ENCODE measurements at places on chromosomes 5 and 9.

DNA sequence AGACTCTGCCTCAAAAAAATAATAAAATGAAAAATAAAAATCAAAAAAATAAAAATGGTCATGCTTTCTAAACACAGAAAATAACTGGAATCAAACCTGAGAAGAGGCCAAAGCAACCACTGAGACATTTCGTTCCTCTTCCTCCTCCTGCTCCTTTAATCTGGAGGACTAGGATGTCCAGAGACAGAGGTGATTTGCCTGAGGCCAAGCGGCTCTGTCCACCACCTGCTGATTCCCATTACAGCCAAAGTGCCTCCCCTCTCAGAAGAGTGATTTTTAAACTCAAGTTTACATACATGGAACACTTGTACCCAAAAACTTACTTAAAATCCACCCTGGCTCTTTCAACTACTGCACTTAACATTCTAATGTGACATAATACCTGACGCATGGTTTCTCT, 65.6 kb downstream of the TLE1 start:
- DNase-seq: no peak

- DNase-seq: no peak
Measured at GRCh38 chr5:172430354-172430753, 24.0 kb downstream of the SH3PXD2B start.

DNA sequence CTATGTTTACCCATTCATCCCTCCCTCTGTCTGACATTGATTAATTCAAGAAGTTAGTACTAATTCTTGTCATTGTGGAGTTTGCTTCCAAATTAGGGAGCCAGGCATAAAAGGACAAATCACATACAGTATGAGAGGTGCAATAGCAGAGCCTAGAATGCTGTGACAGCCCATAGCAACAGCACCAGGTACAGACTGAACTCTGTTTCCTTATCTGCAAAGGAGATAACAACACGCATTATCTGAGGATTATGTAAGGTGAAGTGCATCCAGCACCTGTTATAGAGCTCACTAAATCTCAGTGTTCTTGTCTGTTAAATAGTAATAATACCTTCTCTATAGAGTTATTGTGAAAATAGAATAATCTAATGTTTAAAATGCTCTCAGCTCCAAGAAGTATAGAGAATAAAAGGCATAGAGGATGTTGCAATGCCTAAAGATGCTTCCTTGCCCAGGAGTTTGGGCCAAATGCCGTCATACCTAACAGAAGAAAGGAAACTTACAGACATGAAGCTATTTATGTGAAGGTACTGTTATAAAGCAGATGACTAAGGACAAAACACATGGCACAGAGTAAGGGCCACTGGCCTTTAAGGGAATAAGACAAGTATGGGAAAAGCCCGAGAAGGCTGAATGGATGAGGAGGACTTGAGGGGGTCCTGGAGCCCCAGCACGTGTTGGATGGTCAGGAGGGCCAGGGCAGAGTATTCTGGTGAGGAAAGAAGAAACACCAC, 214.5 kb downstream of the ATP10B start:
- DNase-seq: no peak

DNA sequence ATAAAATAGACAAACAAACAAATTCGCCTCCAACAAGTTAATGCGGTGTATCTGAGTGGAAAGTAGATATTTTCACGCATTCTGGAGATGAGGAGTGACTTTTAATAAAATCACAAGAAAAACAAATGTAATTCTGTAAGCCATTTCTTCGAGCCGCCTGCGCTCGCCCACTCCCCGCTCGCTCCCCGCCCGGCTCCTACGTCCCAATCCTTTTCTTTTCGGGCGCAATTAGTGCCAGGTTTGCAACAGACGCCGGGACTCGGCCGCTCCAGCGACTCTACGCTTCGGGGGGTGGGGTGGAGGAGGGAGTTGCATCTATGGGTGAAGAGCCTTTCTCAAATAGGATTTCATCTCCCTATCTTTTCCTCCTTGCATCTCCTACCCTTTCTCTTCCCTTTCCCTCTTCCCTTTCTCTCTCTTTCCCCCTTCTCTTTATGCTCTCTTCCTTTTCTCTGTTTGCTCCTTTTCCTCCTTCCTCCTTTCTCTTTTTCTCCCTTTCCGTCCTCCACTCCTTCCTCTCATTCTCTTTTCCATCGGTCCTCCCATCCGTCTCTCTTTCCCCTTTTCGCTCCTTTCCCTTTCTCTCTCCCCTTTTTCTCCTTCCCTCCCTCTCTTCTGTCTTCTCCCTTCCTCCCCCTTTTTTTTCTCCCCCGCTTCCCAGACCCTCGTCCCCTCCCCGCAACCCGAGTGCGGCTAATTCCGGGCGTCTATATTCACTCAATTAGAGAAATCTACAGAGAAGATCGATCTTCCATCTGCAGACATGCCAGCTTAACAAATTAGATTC, 6.1 kb upstream of the OTP start:
- no peak for DNase-seq

DNA sequence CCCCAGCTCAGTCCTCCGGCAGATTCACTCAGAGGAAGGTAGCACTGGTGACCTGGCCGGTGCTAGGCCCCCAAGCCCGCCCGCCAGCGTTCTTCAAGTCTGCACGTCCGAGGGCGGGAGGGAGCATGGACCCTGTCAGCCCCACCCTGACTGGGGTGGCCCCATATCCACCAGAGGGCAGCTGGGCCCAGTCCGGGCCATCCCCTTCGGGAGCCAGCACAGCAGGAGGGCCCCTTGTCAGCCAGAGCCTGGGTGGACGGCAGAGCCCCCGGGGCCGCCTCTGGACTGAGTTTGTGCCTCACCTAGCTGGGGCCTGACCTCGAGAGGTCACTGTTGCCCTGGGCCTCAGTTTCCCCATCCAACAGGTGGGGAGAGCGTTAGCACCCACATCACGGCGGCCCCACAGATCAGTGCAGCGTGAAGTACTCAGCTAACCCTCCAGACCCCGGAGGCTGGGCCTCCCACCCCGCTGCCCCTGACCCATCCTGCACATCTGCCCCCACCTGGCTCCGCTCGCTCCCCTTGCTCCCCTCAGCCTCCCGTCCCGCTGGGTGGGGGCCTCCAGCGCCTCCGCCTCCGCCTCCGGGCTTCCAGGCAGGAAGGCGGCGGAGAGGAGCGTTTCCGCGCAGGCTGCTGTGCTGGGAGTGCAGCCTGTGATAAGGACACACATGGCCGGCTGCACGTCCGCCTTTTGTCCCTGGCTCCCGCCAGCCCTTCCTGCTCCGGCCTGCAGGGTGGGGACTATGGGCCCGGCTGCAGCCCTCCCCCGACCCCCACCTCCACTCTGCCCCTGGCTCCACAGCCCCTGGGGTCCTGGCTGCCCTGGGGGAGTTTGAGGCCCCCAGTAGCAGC, 16.6 kb upstream of the EGFL7 start:
- DNase-seq: no peak

GRCh38 chr9:12933957-12934356, 159.1 kb downstream of the LURAP1L start:
- DNase-seq: no peak

- DNase-seq: no peak
Measured at GRCh38 chr9:137593176-137593575, 2.9 kb upstream of the ZMYND19 start.

- DNase-seq: no peak
Measured at GRCh38 chr5:36796155-36796554, 80.4 kb upstream of the NIPBL start.

DNA sequence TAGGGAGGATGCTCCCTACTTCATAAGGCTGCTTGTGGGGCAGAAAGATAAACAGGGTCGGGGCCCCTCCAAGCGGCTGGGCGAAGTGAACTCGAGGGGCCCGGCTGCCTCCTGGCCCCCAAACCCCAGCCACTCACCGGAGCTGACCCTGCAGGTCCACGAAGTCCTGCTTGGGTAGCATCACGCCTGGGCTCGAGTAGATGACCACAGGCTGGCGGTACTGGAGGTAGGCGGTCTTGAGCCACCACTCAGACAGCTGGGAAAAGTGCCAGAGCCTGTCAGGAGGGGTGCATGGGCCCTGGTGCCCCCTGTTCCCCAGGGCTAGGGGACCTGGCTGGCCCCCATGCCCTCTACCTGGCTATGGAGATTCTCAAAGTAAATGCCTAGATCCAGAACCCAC, 6.5 kb downstream of the CRAT start:
- no peak for DNase-seq

- no peak for DNase-seq
Measured at GRCh38 chr9:91371894-91372293, 10.2 kb upstream of the AUH start.

GRCh38 chr5:115179030-115179393, 9.3 kb upstream of the TRIM36 start:
- no peak for DNase-seq

DNA sequence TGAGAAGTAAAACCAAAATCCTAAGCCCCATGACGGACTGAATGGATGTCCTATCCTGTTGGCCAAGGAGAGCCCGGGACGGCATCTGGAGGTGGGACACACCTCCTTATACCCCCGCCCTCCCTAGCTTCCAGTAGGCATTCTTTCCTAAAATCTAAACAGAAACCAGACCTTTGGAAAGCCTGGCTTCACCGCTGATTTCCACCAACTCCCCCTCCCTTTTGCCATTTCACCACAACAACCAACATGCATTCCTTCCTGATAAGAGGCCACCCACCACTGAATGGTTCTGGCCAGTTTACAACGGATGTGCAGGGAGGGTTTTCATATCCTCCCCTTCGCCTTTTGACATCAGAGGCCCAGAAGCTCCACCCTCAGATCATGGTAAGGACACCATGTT, 9.2 kb upstream of the RARS1 start:
- DNase-seq: no peak

DNA sequence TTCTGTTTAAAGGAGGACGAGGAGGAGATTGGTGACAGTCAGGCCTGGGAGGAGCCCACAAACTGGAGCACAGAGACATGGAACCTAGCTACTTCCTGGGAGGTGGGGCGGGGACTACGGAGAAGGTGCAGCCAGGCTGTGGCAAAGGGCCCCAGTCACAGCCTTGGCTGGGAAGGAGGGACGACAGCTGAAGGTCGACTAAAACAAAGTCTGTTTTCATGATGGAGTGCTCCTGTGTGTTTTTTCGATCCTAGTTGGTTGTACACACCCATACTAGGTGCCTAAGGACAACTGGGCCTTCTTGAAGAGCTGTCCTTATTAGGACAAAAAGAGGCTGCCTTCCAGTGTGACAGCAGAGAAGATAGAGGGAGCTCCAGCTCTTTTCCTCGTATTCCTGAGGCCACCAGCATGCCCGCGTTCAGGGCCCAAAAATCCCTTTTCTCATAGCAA, 2.9 kb downstream of the CCDC107 start:
- DNase-seq: no peak

DNA sequence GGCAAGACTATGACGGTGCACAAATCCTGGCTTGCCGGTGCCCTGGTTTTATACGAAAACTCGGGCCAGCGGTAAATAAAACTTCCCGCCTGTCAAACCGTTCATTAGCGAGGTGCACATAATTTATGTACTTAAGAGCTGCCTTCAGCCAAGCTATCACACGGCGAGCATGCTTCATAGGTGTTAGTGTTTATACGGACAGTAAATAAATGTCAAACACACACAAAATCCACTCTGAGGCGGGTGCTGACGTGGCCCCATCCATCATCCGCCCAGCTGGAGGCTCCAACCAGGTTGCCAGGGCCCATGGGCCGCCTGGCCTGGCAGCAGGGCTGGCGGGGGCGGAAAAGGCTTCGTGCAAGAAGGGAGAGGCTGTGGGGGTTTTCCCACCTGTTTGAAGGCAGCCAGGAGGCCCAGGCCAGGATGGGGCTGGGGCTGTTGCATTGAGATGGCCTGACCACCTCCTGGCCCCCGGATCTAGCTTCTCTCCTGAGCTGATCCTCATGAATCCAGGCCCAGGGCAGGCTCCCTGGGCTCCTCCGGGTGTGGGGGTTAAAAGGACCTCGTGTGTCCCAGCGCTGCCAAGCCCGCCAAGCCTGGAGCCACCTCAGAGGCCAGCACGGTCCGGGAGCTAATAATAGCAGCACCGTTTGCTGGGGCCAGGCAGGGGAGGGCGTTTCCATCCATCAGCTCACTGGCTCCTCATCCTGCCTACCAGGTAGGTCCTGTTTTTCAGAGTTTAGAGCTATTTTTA, 43.2 kb downstream of the BARX1 start:
- no peak for DNase-seq

Measured in CD4-positive, alpha-beta T cell treated with Interleukin-2 at 100 ng/mL for 4 hours (primary cell).